Kidney epithelial cell (primary cell): ENCODE measurements at places on chromosomes 1 and 21. TPM values are rescaled to one million over a fixed set of nuclear protein-coding genes. Genes with fewer than 3 reads are reported as not detected.
A peak's percentile ranks its signal among the peaks of the same experiment; 100 is the strongest.

GRCh38 chr1:222329493-222330045 is 218.3 kb downstream of the HHIPL2 start:
- no peak for DNase-seq

GRCh38 chr1:82704966-82705365 is 904.2 kb downstream of the ADGRL2 start:
- DNase-seq = no peak

DNA sequence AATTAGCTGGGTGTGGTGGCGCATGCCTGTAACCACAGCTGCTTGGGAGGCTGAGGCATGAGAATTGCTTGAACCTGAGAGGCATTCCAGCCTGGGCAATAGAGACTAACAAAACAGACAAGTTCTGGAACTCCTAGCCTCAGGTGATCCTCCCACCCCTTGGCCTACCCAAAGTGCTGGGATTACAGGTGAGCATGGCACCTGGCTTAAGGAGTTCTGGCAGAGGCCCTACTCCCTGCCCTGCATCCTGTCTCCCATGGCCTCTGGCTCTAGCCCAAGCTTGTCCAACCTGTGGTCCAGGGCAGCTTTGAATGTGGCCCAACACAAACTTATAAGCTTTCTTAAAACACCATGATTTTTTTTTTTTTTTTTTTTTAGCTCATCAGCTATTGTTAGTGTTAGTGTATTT is 20.4 kb downstream of the TOMM20 start:
- no peak for DNase-seq

- no peak for DNase-seq
Measured at GRCh38 chr1:173100476-173101107, 49.9 kb upstream of the TNFSF18 start.

Gene GPR25
- total RNA-seq = not detected in 2 replicates

- DNase-seq = no peak
Measured at GRCh38 chr1:147080006-147080661, 92.1 kb downstream of the PRKAB2 start.

- no peak for DNase-seq
Measured at GRCh38 chr1:93723110-93723509, 41.5 kb upstream of the BCAR3 start.

DNA sequence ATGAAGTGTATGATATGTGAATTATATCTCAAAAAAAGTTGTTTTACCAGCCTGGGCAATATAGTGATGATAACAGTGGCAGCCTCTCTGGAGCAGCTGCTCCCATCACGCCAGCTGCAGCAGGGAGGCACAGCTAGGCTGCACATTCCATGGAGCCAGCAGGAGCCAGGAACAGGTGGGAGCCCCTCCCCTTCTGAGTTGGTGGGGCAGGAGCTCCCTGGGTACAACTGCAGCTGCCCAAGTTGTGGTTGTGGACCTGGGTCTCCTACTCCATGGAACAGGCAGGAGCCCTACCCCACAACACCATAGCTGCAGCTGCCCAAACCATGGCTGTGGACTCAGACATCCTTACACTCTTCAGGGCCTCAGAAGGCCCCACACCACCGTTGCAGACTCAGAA is 21.7 kb upstream of the FNBP1L start:
- no peak for DNase-seq

Gene GPR37L1
- total RNA-seq = 0.04 and 0.07 TPM in 2 replicates

GRCh38 chr1:203672346-203672745 is 45.7 kb downstream of the ATP2B4 start:
- DNase-seq = no peak

Gene POLR3C
- 43.4 and 44.2 TPM in 2 replicates for total RNA-seq

Gene OR2T11
- not detected in 2 replicates for total RNA-seq

GRCh38 chr21:16913010-16913409 is 599.8 kb upstream of the CXADR start:
- DNase-seq = no peak

Gene CA6
- total RNA-seq = not detected in 2 replicates

GRCh38 chr1:38246955-38247952 is 200.7 kb upstream of the POU3F1 start:
- peak; percentile 53 for DNase-seq

Gene WNT2B
- 1.3 and 1.6 TPM in 2 replicates for total RNA-seq

DNA sequence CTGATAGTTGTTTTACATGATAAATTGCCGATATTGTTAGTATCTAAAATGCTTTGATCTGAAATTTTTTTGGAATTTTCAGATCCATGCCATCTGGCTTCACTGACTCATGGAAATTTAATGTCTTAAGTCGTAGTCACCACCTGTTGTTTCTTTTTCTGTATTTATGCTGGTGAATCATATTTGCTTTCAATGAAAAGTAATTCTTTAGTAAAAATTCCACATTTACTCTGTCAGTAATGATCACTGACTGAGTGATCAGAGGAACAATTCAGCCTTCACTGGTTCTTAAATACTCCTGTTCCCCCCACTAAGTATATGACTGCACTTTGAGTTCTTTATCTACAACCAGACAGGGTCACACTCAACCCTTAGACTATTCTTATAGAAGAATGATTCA is 185.6 kb upstream of the NRIP1 start:
- DNase-seq = peak; percentile 35

DNA sequence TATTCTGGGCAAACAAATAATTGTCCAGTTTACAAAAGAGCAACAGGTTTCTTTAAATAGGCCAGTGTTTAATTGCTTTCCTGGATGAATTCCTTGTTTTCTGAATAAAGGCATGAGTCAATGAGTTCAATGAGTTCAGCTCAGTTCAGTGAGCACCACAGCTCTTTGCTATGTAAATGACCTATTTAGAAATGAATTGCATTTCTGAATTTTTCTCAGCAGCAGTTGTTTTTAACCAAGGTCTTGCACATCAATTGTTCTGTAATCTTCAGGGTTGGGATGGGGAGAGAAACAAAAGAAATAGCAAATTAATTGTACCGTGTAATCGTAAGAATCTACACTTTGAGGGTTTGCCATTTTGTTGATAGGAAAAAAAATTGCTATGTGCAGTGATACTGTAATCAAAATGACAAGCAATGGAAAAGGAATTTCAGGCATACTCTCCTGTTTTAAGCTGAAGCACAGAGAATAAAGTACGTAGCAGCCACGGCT is 45.7 kb downstream of the MIS18A start:
- no peak for DNase-seq

DNA sequence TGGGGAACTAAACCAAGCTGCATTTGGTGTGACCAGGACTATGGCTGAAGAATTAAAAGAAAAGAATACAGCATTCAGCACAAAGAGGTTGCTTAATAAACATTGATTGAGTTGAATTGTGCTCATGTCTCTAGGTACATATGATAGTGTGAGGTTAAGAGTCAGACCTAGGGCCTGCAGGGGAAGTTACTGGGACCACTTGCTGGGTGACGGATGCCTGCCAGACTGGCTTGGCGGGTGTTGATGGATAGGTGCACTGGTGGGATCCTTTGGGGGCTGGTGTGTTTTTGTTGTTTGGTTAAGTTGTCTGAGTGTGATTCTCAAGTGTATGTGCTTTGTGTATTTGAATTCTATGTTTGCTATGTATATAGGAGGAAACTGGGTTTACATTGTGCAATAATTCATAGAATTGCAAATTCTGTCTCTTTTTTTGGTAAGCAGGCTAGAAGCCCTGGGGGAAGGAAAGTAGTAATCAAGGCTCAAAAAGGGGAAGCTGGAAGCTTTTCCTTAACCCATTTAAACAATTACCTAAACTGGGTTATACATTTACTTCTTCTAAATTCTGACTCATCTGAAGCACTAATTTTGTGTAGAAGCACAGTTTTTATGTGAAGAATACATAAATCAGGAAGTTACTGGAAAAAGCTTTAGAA is 1.8 kb downstream of the CD101 start:
- no peak for DNase-seq

- no peak for DNase-seq
Measured at GRCh38 chr1:170096806-170097340, 22.4 kb upstream of the KIFAP3 start.

Gene NBL1
- 71.0 and 76.7 TPM in 2 replicates for total RNA-seq

Gene TIAM1
- 6.5 and 6.7 TPM in 2 replicates for total RNA-seq

Gene CD1E
- not detected in 2 replicates for total RNA-seq

Gene ZNF670
- 5.6 and 5.8 TPM in 2 replicates for total RNA-seq

Gene VANGL1
- total RNA-seq = 12.6 and 15.2 TPM in 2 replicates

DNA sequence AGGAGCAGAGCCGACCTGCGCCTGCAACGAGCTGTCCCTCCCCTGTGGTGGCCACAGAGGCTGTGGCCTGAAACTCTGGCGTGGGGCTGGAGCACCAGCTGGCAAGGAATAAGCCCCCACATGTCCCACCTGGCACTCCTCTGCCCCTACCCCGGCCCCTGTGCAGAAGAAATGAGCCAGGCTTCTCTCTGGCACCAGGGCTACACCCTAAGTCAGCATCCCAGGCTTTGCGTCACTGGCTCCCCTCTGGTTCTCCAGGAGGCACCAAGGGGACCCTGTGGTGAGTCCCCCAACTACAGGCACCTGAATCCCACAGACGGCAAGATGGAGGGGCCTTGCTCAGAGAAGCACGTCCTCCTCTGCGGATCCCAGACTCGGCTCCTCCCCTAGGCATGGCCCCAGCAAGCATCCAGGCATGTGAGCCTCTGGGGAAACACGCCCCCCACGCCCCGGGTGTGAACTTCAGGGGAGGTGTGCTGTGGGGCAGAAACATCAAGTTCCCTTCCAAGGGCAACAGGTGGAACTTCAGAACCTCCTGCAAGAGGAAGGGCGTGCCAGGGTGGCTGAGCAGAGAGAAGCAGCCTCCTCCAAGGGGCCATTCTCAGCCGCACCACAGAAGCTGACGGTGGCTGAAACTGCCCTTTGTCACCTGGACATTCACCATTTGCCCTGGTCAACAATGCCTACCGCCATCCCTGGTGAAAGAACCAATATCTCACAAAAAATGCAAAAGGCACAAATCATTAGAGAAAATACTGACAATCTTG is 2.9 kb downstream of the KRTAP10-7 start:
- DNase-seq = no peak

Gene NR0B2
- total RNA-seq = not detected in 2 replicates
